ENCODE measurements at places on chromosomes 13 and 19.

GRCh38 chr13:45398877-45399276, 19.3 kb downstream of the SLC25A30 start:
- DNase-seq, result peak; percentile 41

DNA sequence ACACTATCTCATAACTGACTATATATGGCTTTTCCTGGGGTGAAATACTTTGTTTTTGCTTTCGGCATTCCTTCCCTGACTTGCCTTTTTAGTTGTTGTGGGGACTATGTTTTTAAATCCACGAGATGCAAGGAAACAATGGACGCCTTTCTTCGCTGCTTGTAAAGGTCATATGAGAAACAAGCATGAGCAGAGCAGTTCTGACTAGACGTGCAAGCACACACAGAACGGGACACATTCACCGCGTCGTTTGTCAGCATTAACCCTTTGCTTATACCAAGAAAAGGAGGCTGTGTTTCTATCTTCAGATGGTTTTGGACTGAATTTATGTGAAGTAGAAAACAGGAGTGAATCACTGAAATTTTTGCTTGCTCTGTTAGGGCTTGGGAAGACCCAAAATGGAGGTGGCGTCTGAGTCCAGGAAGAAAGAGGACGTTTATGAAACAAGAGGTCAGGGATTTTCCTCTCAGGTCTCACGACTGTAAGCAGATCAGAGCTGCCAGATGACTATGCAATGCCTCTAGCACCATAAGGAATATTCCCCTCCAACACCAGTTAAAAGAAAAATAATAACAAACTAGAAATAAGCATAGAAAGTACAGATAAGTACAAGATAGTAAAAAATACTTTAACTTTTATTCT, 358.9 kb downstream of the DLEU7 start:
- no peak for DNase-seq

DNA sequence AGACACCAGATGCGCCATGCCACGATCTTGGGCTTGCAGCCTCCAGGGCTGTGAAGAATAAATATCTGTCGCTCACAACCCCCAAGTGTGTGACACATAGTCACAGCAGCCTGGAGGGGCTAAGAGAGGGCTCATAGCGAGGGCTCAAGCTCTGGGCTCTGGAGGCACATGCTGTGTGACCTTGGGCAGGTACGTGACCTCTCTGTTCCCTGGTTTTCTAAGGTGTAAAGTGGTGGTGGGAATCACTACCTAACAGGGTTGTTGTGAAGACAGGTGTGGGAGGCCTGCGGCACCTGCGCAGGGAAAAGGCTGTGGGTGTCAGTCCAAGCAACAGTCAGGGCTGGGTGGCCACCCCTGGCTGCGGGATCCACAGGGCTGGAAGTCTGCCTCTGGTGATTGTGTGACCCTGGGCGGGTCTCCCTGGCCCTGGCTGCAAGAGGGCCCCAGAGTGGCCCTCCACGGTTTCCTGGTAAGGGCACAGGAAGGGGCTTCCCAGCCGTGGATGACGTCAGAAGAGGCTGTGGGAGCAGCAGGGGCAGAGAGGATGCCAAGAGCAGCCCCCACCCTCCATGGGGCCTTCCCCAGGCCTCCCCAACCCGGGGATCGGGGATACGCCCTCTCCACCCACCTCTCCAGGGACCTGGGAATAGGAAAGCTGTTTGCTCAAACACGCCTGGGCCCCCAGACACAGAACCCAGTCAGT, 218.8 kb upstream of the SGCG start:
- no peak for DNase-seq

DNA sequence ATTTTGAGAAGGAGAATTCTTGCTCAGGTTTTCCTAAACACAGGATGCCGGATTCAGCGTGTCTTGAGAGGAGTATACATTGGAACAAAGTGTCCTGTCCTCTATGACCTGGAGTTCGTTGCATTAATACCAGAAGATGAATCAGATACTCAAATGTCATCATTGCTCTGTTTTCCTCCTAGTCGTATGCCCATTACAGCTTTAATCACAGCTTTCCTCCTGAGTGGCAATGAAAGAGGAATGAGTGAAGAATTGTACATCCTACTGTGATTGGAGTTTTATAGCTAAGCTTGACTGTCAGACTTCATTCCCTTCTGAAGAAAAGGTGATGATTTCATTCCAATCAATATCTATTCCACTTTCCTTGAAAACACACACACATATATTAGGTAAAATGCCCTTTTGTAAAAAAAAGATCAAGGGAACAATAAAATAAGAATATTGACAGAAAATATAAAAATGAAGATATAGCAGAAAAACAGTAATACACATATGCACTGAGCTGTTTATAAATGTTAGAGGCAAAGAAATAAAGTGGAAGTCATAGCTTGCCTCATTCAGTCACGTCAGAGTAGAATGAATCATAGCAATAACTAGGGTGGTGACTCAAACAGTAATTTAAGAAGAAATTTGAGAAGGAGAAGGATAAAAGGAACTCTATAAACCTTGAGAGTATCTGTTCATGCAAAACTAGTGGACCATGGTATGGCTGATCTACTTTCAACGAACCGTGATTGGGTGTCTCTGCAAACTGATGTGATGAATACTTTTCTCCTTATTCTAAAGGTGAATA, 501.5 kb downstream of the SUCLA2 start:
- DNase-seq, result no peak

DNA sequence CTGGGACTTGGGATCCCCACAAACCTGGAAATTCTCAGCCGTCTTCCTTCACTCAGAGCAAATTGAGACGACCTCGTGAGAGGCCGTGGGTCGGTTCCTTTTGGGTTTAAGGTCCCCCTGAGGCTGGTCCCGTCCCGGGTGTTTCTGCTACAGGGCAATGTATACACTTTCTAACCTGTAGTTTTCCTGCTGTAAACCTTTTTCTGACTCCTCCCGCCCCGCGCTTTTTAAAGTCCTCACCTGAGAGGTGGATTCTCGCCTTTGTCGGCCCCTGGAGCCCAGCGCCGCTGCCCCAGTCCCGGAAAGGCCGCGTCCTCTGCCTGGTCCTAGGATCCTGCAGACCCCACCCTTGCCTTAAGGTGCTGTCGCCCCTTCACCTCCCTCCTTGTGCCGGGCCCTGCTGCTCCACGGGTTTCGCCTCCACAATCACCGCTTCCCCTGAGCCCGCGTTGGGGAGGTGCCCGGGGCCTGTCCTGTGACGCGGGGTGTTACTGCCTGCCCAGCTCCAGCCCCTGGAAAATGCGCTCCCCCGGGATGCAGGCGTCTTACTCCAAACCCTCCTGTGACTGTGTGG, 391 bp downstream of the ZNF761 start:
- DNase-seq, result no peak

DNA sequence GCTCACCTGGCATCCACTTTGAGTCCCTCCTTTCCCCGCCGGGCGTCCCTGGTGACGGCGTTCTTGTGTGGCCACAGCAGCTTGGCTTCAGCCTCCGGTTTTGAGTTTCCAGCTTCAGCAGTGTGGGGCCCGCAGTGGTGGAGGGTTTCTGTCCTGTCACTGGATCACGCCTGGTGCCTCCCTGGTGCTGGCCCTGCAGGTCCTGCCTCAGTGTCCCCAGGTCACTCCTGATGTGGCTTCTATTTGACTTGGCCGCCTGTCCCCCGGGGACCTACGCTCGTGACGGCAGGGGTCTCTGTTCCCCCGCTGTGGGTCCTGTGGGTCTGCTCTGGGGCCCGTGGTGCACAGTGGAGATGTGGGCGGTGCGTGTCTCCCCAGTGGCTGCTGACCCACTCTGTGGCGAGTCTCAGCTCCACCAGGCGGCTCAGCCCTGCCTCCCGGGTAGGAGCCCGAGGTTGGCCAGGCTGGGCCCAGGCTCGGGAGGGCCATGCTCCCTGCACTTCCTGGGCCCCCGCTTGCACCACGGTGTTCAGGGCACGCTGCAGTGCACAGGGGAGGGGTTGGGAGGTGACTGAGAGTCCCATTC, 1.9 kb downstream of the ATP4B start:
- DNase-seq, result no peak

GRCh38 chr13:39641645-39642044, 13.8 kb upstream of the COG6 start:
- no peak for DNase-seq

DNA sequence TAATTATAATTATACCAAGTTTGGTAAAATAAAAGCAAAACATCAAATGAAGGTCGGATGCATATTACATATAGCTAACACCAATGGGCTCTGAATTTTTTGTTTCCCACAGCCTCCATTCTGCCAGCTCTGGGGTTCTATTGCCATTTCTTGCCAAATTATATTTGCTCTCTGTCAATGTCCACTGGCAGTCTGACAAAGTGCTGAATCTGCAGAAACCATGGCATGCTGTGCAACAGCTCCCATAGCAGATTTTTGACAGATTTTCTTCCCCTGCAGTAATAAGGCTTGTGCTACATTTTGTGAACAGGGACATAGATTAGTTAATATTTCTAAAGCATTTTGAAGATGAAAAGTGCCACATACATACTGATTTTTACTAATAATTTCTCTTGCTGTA, 1102.1 kb downstream of the DIAPH3 start:
- no peak for DNase-seq

GRCh38 chr13:99382428-99383133, 75.4 kb upstream of the GPR183 start:
- DNase-seq, result peak; percentile 40

DNA sequence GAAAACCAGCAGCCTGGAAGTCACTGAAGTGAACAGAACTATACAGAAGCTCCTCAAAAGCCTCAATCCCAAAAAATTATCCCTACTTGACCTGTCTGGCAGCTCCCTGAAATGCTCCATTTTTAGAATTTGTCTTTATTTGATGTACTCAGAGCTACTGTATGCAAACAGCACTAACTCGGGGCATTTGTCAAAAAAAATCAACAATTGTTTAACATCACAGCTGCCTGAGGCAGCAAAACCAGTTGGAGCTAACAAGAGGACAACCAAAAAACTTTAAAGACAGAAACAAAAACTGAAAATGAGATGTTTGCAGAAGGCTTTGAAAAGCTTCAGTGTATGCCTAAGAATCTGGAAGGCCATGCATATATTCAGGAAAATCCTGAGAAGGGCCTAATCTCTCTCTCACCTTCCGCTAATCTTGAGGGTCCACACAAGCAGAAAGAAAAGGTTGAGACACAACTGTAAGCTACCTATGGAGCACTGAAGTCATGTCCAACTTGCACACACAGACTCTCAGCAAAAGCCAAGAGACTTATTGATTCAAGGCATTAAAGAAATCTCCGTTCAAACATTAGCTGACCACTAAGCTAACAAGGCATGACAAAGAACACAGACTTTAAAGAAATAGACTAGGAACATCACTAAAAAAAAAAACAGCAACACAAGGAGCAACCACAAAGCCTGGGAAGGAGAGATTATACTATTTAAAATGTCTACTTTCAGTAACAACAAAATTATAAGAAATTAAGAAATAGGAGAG, 16.1 kb downstream of the VWA8 start:
- DNase-seq, result no peak

DNA sequence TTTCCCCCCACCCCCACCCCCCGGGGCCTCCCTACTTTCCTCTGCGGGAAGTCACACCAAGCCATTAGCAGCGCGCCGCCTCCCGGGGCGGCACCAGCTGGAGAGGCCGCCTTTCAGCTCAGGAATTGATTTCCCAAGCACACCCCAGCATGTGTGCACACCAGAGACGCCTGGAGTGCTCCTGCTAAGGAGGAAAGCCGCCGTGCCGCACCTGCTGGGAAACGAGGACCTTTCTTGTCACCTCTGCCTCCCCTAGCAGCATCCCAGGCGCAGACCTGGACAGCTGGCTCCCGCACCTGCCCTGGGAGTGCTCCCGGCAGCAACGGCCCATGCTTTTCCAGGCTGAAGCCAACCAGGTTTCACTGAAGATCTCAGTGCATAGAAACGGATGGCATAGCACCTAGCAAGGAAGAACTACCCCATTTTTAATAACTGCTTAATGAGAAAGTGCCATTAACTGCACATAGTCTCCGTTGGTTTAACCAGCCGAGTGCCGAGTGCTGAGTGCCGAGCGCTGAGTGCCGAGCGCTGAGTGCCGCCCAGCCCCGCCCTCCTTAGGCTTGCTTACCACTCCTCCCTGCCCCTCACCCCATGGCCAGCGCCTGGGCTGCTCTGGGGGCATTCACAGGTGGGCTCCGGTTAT, 165.0 kb downstream of the USP12 start:
- no peak for DNase-seq

- no peak for DNase-seq
Observed at GRCh38 chr13:47337781-47338507, 441.1 kb upstream of the HTR2A start.

DNA sequence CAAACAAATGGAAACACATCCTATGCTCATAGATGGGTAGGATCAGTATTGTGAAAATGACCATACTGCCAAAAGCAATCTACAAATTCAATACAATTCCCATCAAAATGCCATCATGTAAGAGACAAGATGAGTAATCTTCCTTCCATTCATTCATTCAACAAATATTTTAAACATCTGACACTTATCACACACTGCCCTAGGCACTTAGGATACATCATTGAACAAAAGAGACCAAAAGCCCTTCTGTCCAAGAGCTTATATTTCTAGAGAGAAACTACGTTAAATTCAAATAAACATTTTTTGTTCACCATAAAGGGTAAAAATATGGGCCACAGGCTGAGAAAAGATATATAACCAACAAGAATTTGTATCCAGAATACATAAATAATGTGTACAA, 20.5 kb upstream of the LHFPL6 start:
- DNase-seq, result no peak

DNA sequence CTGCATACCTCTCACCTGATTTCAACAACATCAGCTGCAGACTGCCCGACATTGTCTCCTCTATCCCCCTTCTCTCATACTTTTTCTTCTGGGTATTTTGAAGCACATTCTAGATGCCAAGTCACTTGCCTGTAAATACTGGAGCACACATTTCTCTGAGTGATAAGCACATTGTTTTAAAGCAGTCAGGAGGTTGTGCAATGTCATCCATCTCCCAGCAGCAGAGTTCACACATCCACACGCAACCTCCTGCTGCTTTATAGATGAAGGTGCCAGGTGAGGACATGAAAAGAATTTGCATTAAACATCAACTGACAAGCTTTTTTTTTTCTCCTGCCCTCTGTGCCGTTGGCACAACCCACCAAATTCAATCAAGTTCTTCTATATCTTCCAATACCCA, 5.5 kb downstream of the UPK1A start:
- DNase-seq, result no peak

GRCh38 chr13:66888698-66889097, 341.4 kb downstream of the PCDH9 start:
- DNase-seq, result no peak

GRCh38 chr13:111329641-111330040, 9.2 kb downstream of the TEX29 start:
- no peak for DNase-seq

GRCh38 chr13:38409771-38410170, 60.1 kb downstream of the UFM1 start:
- DNase-seq, result no peak

All from effector memory CD8-positive, alpha-beta T cell (primary cell).